ENCODE measurements at places on chromosomes 13 and 19.

GRCh38 chr13:110259651-110260050, 47.3 kb downstream of the COL4A1 start:
- no peak for DNase-seq

GRCh38 chr13:105806628-105806920, 728.9 kb downstream of the EFNB2 start:
- DNase-seq: no peak

- peak; percentile 85 for DNase-seq
These were observed 13.3 kb downstream of the ARRDC2 start for GRCh38 chr19:18021121-18021755.

DNA sequence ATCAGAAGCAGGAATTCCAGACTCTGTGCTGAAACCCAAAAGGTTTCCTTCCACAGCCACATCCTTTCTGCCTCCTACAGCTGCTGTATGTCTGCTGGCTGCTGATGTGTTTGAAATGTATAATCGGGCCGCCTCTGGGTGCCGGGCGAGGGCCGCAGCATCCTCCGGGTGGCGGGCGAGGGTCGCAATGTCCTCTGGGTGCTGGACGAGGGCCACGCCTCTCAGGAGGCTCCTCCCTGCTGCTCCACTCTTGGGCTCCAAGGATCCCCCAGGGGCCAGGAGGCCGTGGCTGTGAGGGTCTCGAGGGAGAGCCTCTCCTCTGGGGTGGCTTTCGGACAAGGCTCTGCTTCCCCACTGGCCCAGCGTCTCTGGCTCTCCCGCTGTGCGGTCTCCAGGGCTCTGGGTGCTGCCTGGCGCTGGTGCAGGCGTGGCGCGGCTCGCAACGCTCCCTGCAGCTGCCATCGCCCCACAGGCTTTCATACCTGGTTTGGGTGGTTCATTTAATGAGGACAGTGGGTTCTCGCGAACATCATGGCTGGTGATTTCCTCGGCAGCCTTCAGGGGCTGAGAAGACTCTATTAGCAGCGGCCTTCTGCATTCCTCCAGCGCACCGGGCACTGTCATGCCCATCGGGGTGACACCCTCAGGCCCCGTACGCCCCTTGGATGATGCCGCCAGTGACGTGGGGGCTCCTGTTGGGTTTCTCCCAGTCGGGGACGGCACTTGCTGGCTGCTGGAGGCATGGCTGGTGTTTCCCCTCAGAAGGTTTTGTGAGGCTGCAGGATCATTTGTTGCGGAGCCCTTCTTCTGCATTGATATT, 41.8 kb upstream of the GRTP1 start:
- no peak for DNase-seq

GRCh38 chr19:5880604-5881078, 10.3 kb upstream of the FUT5 start:
- peak; percentile 87 for DNase-seq

- no peak for DNase-seq
These were observed 851.2 kb downstream of the PCDH9 start for GRCh38 chr13:66378894-66379293.

DNA sequence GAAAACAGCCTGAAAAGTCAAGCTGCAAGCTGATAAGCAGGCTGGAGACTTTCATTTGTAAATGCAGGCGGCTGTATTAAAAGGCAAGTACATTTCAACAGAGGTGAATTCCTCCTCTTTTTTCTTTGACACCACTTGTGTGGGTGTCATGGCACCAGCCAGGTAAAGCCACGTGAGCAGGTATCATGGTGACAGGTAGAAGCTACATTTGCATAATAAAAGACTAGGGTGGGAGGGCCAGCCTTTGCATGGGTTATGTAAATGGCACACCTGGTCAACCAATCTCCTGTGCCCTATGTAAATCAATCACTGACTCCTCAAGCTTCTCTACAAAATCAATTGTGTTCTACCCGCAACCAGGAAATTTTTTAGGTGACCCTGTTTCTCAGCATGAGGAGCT, 68.2 kb downstream of the ZNF100 start:
- DNase-seq: no peak

GRCh38 chr19:10158485-10158884, 36.3 kb downstream of the DNMT1 start:
- peak; percentile 0 for DNase-seq

- DNase-seq: no peak
These were observed 1215.6 kb downstream of the EFNB2 start for GRCh38 chr13:105319875-105320274.

DNA sequence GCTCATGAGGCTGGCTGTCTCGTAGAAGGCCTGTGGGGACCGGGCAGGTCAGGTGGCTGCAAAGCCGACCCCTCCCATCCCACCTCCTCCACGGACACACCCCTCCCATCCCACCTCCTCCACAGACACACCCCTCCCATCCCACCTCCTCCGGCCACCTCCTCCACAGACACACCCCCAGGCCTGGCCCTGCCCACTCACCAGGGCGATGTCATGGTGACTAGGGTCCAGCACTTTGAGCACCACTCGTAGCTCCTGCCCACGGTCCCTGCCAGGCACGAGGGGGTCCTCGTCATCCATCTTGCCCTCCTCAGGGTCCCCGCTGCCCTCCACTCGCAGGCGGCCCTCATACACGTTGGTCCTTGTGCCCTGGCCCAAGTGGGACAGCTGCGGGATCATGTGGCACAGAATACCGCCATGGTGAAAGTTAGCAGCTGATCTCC, 18.8 kb downstream of the TYK2 start:
- DNase-seq: no peak

DNA sequence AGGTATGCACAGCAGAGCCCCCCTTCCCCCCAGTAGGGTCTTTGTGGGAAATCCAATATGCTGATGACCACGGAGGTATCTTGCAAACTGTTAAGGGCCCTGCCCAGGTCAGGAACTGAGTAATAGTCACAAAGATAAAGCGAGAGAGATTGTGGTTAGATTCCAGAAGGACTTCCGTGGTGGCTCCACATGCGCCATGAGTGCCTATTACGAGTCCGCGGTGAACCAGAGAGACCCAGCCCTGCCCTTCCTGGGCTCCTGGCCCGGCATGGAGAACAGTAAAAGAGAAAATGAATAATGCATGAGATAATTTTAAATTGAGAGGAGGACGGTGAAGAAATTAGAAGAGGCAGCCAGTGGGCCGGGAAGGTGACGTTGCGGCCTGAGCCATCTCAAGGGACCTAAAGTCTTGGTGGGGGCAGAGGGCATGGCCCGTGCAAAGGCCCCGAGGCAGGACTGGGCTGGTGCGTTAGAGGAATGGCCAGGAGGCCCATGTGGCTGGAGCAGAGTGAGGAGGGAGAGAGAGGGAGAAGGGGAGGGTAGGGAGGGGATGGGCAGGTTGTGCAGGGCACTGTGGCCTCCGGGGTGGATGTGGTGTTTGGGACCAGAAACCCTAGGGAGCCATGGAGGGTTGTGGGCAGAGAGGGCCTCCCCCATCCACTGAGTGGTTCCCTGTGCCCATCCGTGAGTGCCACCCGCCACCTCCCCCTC, 46.6 kb upstream of the NFIC start:
- no peak for DNase-seq

GRCh38 chr19:39834287-39834841, 402 bp upstream of the DYRK1B start:
- DNase-seq: no peak

GRCh38 chr19:7862413-7862951, 11.7 kb downstream of the PRR36 start:
- peak; percentile 83 for DNase-seq

GRCh38 chr13:101996954-101997353, 404.9 kb downstream of the FGF14 start:
- DNase-seq: no peak

- DNase-seq: no peak
These were observed 99.0 kb downstream of the ERCC5 start for GRCh38 chr13:102944821-102945220.

DNA sequence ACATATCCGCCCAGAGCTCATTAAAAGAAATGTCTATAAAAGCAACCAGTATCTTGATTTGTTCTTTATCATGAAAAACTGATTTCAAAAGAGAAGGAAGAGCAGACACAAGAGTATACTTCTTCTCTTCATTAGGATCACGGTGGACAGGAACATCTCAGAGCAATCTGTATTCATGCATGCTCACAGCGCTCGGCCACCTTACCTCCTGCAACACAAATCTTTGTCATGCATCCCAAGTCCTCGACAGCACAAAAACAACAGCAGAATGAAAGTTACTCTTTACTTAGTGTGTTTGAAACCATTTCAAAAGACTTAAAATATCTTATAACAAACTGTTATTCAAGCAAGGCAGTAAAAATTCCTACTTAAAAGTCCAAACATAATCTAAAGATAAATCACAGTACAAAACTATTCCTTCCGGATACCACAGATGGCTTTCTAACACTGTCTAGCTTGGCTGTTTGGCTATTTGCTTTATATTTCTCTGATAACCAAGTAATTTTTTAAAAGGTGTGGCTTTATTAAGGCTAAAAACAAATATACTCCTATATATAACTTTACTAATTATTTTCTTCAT, 174.5 kb downstream of the TBC1D4 start:
- DNase-seq: no peak

DNA sequence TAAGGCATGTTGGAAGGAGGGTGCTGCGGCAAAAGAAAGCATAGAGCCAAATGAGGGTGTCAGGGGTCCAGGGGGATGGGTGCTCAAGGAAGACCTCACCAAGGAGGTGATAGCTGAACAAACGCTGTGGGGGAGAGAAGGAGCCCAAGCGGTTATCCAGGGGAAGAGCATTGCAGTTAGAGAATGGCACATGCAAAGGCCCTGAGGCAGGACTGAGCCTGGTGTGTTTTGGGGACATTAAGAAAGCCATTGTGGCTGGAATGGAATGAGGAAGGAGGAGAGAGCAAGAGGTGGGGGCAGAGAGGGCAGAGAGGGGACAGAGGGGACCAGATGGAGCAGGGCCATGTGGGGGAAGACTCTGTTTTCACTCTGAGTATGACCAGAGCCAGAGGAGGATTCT, 6.1 kb upstream of the MYH14 start:
- DNase-seq: no peak

- DNase-seq: no peak
These were observed 11.2 kb downstream of the FEM1A start for GRCh38 chr19:4802711-4803110.

GRCh38 chr19:6734096-6734696, 3.2 kb downstream of the GPR108 start:
- DNase-seq: no peak

DNA sequence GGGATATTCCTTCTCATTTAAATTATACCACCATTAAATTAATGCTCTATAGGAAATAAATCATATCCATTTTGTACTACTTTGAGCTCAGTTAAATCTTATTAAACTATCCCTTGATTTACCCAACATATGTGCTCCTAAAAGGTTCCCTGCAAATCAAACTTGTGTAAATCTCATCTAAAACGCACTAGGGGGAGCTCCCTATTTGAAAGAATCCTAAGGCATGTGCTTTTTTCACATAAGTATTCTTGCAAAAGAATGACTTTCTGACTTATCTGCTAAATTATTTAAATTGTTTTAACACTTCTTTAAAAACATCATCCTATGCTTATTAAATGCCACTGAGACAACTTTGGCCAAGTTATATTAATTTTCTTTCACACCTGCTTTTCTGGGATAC, 7.9 kb downstream of the INTS6 start:
- peak; percentile 19 for DNase-seq

DNA sequence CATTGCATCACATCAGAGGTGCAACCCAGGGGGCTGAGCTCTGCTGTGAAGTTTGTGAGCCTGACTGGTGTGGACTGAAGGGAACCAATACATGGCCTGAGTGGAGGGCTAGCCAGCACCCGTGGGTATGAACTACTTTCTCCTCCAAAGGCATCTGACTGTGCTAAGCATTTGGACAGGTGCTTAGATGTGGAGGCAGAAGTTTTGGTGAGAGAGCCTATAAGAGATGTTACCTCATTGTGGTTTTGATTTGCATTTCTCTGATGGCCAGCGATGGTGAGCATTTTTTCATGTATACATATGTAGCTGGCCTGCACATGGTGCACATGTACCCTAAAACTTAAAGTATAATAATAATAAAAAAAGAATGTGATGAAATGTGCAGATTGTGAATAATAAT, 46.9 kb downstream of the TEX29 start:
- DNase-seq: no peak

GRCh38 chr13:73891805-73892204, 242.4 kb downstream of the KLF12 start:
- no peak for DNase-seq

DNA sequence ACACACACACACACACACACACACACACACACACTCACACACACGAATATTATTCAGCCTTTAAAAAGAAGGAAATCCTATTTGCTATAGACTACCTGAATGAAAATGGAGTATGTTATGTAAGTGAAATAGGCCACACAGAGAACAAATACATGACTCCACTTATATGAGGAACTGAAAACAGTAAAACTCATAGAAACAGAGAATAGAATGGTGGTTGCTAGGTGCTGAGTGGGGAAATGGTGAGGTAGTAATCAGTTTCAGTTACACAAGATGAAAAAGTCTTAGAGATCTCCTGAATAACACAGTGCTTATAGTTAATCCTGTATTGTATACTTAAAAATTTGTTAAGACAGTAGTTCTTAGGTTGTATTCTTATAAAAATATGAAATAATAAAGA, 8.2 kb downstream of the ZNF677 start:
- DNase-seq: no peak

DNA sequence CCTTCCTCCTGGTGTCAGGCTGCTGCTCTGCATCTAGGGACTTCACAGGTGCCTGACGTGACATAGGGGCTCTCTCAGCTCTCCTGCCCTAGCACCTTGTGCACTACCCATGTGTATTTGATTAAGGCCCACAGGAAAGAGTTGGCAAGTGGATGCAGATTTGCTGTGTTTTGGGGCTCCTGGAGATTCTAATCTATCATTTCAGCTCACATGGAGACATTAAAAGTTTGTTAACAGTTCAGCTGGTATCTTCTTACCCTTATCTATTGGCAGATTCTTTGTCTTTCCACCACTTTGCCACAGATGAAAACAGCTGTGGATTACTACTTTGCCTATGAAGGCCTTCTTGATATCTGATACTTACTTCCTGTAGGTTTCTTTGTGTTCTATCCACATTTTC, 41.9 kb downstream of the WASF3 start:
- no peak for DNase-seq

- no peak for DNase-seq
These were observed 56.7 kb downstream of the AKAP11 start for GRCh38 chr13:42328672-42329071.

DNA sequence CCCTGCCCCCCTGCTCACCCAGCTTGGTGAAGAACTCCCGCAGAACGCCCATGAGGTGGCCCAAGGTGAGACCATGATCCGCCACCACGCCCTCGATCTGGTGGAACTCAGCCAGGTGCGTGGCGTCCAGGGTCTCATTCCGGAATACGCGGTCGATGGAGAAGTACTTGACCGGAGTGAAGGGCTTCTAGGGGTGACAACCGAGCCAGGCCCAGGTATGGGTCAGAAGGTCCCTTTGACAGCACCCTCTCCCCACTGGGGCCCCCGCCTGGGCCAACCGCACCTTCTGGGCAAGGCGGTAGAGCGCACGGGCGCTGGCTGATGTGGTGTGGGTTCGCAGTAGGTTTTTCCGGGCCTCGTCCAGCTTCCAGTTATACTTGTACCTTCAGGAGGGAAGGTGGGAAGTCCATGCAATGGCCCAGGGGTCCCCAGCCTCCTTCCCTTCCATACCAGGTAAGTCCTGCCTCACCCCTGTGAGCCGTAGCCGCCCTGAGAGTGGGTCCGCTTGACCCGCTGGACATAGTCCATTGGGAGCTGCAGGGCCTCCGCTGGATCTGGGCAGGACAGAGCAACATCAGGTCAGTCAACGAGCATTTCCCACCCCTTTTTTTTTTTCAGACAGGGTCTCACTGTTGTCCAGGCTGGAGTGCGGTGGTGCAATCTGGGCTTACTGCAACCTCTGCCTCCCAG, 5.7 kb upstream of the SYCE2 start:
- DNase-seq: no peak

GRCh38 chr19:11581740-11582139, 4.3 kb upstream of the ACP5 start:
- no peak for DNase-seq

- DNase-seq: peak; percentile 28
These were observed 1.3 kb upstream of the CNOT3 start for GRCh38 chr19:54136086-54136863.

Data from AG08396 (cell line).